Activated CD4-positive, alpha-beta T cell treated with anti-CD3 and anti-CD28 coated beads, Interleukin-2, amount 50 U/mL, for 48 hours (primary cell): ENCODE measurements at places on chromosomes 7 and 10.

- no peak for DNase-seq
These were observed 4.0 kb downstream of the BMPER start for GRCh38 chr7:33909318-33909717.

- no peak for DNase-seq
These were observed 34.5 kb downstream of the GOT1 start for GRCh38 chr10:99395750-99396445.

- no peak for DNase-seq
These were observed 256.4 kb downstream of the TRIL start for GRCh38 chr7:28701731-28702130.

GRCh38 chr7:4689668-4690067 is 7.6 kb downstream of the FOXK1 start:
- no peak for DNase-seq

DNA sequence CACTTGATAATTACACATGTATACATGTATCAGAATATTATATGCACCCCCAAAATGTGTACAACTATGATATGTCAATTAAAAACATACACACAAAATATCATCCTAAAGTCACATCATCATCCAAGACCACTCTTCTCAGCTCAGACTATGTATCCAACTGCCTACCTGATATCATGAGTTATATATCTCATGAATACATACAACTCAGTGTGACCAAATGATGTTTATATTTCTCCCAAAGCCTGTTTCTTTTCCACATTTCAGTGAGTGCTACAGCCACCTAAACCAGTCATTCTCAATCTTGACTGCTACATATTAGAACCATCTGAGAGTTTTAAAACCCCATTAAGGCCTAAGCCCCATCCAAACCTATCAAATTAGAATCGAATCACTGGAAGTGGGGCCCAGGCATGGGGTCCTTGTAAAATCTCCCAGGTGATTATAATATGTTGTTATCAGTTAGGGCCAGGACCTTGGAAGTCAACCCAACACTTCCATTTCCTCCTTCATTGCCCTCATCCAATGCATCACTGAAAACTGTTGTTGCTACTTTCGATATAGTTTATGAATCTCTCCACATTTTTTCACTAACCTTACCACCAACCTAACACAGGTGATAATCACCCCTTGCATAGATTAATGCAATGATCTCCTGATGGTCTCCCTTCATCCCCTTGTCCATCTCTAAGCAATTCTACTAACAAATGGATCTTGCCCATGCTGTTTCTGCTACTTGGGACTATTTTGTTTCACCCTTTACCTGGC is 53.8 kb upstream of the ITGB8 start:
- no peak for DNase-seq

DNA sequence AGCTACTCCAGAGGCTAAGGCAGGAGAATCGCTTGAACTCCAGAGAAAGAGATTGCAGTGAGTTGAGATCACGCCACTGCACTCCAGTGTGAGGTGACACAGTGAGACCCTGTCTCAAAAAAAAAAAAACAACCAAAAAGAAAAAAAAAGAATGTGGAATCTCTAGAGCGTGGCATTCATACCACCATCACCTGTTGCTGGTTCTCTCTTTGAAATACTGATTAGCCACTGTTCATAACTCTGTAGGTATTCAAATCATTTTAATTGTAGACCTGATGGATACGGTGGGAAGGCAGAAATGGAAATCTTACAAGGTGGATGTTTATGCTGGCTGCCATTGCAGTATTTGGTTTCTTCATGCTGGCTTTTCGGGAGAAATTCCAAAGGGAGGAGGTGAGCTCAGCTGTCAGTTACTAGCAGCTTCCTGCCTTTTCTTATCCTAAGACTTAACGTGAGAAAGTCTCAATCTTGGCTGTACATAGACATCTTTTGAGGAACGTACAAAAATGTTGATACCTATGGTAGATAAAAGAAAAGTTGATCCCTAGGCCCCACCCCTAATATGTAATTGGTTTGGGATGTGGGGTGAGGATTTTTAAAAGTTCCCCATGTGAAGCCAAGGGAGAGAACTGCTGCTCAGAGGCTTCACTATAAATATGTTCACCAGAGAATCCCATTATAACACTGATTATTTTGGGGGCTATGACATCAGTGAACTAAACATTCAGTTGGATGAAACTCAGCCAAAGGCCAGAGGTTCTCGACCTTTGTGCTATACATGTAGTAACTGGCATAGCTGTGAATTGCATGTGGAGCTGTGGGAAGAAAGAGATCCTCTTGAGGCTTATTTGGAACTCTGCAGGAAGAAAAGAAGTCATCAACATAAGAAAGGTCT is 26.9 kb upstream of the MKLN1 start:
- DNase-seq = no peak

DNA sequence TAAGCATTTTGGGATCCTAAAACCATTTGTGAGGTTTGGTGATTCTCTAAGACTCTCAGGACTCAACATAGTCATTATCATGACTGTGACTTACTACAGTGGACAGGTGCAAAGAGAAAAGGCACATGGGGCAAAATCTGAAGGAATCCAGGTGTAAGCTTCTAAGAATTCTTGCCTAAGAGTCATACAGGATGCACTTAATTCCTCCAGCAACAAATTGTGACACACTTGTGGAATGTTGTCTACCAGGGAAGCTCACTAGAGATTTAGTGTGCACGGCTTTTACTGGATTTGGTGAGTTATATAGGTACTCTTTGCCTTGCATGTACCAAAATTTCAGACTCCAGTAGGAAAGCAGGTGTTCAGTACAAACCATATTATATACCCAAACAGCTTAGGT is 47.9 kb downstream of the WAC start:
- DNase-seq = no peak

DNA sequence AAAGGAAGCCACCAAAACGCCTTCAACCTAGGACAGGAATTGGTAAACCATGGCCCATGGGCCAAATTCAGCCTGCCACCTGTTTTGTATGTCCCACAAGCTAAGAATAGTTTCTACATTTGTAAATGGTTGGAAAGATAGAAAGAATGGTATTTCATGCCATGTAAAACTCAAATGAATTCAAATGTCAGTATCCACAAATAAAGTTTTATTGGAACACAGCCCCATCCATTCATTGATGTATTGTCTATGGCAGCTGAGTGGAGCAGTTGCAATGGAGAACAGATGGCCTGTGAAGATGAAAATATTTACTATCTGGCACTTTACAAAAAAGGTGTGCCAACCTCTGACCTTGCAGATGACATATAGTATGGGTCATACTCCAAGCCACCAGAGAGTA is 236.9 kb downstream of the CREB5 start:
- no peak for DNase-seq

DNA sequence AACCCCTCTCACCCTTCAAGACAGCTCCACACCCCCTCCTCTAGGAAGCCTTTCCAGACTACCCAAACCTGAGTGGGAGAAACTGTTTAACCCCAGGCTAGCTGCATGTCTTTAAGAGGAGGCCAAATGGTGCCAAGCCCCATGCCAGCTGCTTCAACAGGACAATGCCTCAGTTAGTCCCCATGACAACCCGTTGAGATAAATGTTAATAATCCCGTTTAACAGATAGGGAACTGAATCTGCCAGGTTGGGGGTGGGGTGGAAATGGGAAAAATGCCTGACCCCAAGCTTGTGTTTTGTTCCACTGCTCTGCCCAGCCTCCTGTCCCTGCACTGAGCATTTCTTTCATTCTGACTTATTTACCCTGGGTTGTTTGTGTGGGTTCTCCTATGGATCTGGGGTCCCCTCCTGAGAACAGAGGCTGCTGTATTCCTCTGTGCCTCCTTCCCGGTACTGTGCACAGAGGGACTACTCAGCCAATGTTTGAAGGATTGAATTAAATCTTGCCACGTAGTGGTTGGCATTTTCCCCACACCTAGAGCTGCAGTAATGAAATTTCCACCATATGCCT is 452.6 kb upstream of the ZMIZ1 start:
- no peak for DNase-seq

DNA sequence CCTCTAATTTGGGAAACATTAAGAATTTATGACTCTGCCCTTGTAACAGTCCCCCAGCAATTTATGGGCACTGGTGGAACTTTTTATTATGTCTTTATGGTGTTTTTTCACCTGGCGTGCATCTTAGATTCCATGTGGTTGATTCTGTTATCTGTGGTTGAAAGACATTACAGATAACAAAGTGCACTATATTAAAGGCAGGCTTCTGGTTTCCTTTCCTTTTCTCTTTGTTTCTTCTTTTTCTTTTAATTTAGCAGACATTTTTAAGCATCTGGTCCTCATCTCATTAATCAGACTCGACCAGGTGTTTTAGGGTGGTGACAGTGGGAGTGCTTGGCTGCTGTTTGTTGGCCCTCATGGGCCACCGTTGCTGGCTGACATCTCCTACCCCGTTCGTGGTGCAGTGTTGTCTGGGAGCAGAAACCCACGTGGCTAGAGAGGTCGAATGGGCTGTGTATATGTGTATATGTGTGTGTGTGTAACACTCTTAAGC is 77.4 kb downstream of the LRMDA start:
- no peak for DNase-seq

DNA sequence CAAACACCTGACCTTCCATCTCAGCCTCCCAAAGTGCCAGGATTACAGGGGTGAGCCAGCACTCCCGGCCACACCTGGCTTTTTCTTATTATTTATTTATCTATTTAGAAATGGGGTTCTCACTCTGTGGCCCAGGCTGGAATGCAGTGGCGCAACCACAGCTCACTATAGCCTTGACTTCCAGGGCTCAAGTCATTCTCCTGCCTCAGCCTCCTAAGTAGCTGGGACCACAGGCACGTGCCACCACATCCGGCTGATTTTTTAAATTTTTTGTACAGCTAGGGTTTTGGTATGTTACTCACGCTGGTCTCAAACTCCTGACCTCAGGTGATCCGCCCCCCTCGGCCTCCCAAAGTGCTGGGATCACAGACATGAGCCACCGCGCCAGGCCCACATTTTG is 56.9 kb upstream of the MYL10 start:
- DNase-seq = no peak

DNA sequence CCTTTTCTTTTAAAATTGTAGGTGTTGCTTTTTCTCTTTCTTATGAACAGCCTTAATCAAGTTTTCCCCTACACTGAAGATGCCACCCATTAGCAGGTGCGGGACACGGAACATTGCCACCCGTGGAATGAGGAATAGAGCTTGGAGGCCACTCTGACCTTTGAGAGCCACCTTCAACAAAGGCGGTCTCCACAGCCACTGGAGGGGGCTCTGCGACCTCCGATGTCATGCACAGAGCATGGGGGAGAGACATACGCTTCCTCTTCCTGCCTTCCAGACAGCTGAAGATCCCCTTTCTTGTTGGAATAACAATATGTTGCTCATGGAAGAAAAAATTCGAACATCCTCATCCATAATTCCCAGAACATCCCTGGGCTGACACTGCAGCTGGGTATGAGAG is 39.1 kb downstream of the ADARB2 start:
- DNase-seq = no peak

DNA sequence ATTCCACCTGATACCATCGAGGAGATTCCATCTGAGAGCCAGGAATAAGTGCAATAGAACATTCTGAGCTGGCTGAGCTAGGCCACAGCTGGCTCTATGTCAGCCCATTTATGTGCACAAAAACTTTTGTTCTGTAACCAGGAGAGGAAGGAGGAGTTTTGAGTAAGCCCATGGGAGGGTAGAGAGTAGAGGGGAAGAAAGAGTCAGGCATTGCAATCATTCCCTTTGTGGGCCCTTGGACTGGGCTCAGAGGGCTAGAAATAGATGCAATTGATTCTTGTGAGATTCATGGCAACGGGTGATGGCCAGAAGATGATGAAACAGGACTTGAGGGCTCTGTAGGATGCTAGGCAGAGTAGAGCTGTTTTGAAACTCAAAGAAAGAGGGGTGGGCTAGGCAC is 104.6 kb upstream of the KIF5B start:
- DNase-seq = no peak

DNA sequence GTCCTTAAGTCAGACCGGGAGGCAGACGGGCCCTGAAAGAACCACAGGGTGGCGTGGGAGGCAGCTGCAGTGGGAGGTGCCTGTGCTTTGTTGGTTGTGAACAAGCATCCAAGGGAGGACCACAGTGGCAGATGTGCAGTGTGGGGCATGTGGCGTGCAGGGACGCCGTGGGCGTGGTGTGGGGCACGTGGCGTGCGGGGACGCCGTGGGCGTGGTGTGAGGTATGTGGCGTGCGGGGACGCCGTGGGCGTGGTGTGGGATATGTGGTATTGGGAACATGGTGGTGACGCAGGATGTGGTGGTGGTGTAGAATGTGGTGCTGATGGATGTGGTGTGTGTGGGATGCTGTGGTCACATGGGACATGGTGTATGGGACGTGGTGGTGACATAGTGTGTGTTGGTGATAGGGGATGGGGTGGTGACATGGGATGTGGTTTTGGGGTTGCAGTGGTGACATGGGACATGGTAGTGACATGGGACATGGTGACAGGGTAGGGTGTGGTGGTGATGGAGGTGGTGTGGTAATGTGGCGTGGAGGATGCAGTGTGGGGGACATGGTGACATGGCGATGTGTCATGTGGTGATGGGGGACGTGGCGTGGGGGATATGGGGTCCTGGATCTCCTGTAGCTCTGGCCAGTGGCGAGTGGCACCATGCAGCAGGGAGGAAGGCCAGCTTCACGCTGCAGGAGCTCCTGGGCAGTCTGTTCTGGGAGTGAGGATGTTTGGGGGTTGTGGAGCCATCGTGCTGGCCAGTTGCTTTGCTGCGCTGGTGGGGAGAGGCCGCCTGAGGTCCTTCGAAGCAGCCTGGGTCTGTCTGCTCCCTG is 78.8 kb downstream of the INPP5A start:
- peak; percentile 73 for DNase-seq

- DNase-seq = no peak
These were observed 74.4 kb downstream of the MEST start for GRCh38 chr7:130566168-130566897.

GRCh38 chr7:115679976-115680375 is 350.6 kb downstream of the TFEC start:
- no peak for DNase-seq

DNA sequence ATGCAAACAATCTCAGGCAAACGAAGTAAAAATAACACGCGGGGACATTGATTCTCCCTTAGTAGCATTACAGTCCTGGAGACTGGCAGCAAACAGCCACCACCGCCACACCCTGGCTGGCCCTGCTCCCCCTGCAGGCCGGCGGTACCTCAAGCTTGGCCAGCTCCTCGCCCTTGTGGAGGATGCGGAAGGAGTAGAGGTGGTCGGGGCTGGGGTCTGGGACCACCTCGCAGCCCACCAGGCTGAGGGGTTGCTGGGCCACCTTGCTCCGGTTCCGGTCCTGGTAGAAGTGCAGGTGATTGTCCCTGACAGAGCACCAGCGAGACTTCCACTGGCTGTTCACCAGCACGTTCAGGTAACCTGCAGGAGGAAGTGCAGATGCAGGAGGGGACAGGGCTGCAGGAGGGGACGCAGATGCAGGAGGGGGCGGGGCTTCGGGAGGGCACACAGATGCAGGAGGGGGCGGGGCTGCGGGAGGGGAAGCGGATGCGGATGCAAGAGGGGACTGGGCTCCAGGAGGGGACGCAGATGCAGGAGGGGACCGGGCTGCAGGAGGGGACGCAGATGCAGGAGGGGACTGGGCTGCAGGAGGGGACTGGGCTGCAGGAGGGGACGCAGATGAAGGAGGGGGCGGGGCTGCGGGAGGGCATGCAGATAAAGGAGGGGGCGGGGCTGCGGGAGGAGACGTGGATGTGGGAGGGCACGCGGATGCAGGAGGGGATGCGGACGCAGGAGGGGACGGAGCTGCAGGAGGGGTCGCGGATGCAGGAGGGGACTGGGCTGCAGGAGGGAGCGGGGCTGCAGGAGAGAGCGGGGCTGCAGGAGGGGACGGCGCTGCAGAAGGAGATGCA is 65.7 kb downstream of the VWA2 start:
- DNase-seq = peak; percentile 61

GRCh38 chr10:1240341-1240775 is 184.2 kb downstream of the WDR37 start:
- DNase-seq = no peak
